Activated naive CD4-positive, alpha-beta T cell treated with Interleukin-2 at 50 U/mL for 16 hours (primary cell): ENCODE measurements at places on chromosomes 16 and 17.

DNA sequence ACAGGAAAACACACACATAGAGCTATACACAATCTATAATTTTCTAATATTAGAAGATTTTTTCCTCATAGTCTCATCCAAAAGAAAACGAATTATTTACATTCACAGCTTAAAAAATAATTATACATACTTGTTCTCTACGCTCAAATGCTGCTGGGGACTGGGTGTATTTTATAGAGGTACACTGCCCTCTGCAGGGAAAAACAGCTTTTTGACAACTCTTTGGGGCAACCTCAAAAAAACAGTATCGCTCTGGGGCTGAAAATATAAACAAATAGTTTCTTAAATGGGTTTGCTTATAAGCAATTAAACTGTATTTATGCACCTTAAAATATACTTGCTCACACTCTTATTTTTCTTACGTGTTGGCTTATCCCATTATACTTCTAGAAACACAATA, 261.8 kb upstream of the PSMD7 start:
- no peak for DNase-seq

- DNase-seq, result no peak
Observed at GRCh38 chr16:17358355-17358754, 112.4 kb downstream of the XYLT1 start.

DNA sequence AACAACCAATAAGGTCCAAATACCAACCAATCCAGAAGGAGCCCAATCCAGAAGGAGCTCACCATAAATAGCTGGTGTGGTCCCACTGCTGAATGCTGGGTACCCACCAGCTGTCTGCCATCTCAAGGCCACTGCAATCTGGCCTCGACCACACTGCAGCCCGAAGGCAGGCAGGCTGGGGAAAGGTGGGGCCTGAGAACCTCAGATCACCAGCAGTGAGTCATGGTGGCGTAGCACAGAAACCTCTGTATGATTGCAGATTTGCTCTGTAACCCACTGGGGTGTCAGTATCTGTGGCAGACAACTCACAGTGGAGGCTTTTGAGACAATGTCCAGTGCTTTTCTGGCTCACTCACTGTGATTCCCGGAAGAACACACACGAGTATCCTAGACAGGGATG, 14.7 kb upstream of the CMTR2 start:
- DNase-seq, result no peak

DNA sequence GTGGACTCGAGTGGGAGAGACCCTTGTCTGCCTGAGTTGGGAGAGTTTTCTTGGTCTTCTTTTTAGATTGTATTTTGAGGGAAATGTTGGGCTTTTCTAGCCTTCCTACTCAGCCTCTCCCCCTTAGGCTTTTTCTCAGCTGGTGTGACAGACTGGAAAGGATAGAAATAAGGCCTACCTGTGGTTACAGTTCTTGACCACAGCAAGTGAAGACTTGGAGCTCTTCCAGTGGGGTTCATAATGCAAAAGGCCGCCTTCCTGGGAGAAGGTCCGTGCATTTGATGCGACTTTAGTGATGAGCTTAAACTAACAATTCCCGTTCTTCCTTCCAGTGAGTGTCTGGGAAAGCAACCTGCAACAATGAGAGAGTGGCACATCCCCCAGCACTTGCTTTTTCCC, 56.8 kb downstream of the B9D1 start:
- no peak for DNase-seq

GRCh38 chr17:58702045-58702476, 9.7 kb downstream of the RAD51C start:
- no peak for DNase-seq

GRCh38 chr16:55328611-55329569, 4.9 kb downstream of the IRX6 start:
- no peak for DNase-seq

- no peak for DNase-seq
Observed at GRCh38 chr17:19329136-19329535, 33.4 kb downstream of the B9D1 start.
